ENCODE measurements at places on chromosomes 5 and 9.

DNA sequence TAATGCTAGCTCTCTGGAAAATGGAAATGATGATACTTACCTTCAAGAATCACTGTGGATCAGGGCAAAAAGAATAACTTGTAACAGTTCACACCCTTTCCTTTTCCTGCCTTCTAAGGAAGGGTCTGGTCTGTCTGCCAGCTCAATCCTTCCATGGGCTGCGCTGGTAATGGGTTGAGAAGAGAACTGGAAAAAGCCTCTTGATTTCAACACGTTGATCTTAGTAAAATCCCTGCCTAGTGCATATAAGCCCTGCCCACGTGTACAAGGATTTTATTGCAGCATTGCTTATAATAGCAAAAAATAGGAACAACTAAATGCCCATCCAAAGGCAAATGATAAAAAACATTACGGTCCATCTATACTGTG, 20.5 kb downstream of the C1QTNF2 start:
- no peak for DNase-seq

GRCh38 chr9:84103651-84104377, 123.2 kb downstream of the RMI1 start:
- DNase-seq, result no peak

DNA sequence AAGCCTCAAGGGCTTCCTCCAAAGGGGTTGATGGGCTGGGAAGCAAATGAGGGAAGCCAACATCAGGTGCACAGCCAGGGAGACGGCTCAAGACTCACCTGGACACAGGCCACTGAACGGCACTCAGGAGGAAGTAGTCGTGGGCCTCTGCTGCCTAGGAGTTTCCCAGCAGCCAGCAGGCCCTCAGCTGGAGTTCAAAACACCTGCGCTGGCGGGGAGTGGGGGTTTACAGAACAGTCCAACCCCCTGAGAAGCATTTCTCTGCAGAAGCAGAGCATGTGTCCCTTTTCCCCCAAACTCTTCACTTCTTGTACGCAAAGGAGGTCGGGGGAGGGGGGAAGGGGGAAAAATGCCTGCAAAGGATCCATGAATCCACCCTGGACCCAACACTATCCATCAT, 2.3 kb downstream of the WHRN start:
- no peak for DNase-seq

GRCh38 chr9:131046581-131047202, 37.7 kb downstream of the LAMC3 start:
- no peak for DNase-seq

DNA sequence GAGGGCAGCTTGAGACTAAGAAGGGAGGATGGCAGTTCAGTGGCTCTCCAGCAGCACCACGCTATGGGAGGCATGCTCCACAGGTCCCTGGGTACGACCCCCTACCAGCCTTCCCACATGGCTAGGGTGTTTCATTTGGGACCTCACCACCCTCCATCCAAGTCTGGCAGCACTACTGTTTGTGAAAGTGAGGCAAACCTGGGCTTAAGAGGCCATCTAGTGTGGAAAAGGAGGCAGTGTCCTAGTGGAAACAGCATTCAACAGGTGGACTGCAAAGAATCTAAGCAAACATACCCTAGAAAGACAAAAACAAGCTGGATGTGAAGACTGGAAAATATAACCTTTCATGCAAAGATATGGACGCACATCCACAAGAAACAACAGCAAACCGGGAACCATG, 4.8 kb upstream of the C5orf47 start:
- DNase-seq, result no peak

DNA sequence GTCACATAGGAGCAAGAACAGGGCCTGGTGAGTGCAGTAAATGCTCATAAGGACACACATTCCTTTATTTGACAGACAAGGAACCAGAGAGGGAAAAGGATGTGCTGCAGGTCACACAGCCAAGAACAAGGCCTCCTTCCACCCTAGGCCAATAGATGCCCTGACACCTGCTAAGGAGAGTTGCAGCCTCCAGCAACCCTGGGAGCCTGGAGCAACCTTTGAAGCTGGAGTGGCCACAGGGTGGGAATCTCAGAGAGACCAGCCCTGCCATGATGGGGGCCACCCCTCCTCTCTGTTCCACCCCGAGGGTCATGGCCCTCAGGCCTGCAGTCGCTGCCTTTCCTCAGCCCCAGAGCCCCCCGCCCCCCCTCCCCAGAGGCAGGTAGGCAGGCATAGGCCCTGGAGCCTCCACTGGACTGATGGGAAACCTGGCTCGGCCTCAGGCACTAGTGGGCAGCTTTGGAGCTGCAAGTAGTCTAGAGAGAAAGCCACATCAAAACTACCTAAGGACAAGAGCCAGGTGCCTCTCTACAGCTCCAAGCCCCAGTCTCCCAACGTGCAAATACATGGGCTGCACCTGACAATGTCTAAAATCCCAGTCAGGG, 116.1 kb upstream of the SPOCK1 start:
- no peak for DNase-seq

DNA sequence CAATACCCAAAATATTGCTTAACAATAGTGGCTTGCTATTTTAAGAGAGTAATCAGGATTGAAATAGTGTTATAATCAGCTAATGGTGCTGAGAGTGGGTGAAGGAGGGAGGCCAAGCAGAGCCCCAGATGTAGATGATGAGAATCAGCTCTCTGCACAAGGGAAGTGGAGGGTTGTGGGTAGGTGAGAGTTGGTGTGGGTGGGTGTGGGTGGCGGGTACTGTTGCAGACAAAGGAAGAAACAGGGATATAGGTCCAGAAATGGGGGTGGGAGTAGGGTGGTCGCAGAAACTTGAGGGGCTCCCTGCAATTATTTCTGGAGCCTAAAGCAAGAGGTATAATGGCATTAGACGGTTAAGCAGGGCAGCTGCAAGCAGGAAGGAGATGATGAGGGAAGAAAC, 7.4 kb upstream of the ADCY2 start:
- no peak for DNase-seq

DNA sequence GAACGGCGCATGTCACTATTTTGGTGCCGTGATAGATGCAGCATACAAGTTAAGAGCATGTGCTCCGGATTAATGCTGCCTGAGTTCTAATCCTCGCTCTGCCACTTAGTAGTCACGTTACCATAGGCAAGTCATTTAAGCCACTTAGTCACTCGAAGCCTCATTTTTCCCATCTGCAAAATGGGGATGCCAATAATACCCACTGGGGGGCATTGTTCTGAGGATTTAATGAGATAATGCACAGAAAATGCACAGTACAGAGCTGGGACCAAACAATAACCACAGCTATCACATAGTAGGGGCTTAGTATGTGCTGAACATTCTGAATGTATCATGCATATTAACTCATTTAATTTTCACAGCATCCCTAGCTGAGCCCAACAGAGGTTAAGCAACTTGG, 9.1 kb downstream of the NIPAL4 start:
- no peak for DNase-seq

Measured in BJ (cell line).